ENCODE measurements at places on chromosomes 7 and 10.

DNA sequence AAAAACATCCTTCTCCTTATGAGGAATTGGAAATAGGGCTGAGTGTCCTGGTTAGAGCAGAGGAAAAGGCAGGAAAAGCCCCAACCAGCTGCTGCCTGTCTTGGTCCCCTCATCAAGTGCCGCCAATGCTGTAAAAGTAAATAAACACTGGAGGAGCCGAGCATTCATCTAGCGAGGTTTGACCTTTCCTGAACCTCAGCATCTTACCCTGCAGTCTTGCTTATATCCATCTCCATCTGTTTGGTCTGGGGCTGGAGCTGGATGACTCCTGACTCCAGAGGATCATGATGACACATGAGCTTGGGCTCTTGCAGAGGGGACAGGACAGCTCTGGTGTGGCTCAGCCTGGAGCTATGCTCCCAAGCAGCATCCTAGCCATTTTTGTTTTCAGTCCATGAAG is 501.1 kb downstream of the TNS3 start:
- no peak for DNase-seq

DNA sequence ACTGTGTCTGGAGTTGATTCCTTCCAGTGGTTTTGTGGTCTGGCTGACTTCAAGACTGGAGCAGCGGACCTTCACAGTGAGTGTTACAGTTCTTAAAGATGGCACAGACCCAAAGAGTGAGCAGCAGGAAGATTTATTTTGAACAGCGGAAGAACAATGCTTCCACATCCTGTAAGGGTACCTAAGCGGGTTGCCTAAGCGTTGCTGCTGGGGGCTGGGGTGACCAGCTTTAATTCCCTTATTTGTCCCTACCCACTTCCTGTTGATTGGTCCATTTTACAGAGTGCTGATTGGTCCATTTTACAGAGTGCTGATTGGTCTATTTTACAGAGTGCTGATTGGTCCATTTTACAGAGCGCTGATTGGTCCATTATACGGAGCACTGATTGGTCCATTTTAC is 13.2 kb downstream of the AKR1B15 start:
- no peak for DNase-seq

DNA sequence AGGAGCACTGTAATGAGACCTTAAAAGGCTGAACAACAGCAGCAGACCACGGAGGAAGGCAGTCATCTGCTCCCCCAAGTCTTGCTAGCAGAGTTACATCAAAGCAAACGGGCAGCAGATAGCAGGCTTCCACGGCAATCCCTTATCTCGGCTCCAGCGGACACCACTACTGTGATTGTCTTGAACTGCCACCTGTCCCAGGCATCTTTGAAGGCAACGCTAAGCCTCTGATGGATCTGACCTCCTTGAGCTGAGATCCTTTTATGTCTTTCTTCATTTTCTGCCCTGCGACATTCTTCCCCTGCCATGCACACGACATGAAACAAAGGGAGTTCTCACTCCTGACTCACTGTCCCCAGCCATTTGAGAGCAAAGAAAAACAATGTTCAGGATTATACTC is 111.7 kb downstream of the GLI3 start:
- DNase-seq, result no peak

DNA sequence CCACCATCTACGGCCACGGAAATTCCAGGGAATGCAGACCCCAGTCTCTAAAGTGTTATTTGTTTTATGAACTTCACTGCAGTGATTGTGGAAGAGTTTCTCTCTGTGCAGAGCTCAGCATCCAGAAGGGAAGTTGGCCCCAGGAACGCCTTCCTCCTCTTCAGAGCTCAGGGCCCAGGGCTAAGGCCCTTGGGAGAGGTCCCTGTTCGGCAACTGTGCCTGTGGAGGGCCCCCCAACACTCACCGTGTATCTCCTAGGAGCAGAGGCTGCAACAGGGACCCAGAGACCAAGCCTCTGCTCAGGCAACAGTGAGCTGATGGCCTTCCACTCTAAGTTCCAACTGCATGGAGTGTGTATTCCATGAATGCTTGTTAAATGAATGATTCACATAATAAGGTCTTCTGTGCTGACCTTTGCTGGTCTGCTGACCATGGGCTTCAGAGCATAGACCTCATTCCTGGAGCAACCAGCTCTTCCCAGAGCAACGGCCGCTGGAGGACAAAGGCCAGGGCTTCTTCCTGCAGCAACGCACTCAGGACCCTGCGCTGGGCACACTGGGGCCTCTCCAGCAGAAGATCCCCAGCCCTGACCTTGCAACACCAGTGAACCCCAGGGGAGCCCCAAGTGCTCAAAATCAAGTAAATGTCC is 7.7 kb downstream of the DIP2C start:
- DNase-seq, result no peak

- DNase-seq, result no peak
Measured at GRCh38 chr10:32131388-32131787, 75.2 kb upstream of the KIF5B start.

GRCh38 chr7:133980804-133981203 is 146.3 kb upstream of the LRGUK start:
- DNase-seq, result no peak

- no peak for DNase-seq
Measured at GRCh38 chr7:55193245-55193644, 171.9 kb upstream of the LANCL2 start.

DNA sequence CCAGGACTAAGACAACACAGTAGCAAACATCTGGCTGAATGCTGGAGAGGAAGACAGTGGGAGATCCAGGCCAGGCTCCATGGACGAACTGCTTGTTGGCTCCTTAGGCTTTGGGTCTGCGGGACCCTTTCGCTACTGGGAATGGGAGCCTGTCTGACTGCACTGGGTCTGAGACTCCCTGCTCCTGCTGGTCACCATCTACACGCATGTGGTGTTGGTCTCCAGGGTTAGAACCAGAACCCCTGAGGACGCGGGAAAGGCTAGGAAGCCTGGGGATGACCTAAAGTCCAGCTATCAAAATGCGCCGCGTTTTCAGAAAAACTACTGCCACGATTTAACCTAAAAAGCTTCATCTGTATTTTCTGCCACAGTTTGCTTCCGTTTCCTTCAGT is 817 bp upstream of the DNAJB6 start:
- DNase-seq, result no peak

GRCh38 chr10:11724938-11725776 is 17.0 kb upstream of the ECHDC3 start:
- no peak for DNase-seq

DNA sequence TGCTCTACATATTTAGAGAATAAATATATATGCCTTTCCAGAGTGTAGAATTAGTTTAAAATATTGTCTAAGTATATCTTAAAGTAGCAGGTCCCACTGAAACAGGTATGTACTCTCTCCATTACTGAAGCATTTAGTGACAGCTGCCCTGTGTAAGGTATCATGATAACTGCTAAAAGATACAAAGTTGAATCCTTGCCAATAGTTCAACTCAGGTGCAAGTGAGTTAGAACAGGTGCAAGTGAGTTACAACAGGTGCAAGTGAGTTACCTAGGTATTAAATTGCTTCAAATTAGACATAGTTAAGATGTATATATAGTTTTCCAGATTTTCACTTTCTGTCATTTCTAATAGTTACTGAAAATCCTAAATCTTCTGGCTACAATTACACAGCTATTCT is 119.1 kb downstream of the CNOT4 start:
- no peak for DNase-seq

DNA sequence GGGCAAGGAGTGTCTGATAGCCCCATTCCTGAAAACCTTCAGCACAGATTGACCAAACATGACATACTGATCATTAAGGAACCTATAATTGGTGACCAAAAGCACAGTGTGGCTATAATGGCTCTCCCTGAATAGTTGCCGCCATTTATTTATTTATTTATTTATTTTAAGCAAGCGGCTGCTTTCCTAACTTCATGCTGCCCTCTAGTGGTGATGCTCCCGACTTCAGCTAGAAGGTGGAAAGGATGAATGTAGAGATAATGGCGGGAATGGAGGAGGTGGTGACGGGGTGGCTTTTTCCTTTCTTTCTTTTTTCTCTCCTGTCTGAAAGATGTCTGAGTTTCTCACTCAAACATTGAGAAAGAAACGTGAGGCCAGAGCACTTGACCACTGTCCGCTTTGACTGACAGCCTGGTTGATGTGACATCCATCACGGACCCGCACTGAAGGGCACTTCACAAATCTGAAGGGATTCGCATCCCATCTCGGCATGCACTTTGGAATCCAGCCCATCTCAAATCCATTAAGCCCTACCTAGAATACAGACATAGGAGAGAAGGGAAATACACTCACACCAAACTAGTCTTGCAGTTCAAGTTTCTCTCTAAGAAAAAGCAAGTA is 1090.1 kb downstream of the KCNMA1 start:
- peak; percentile 87 for DNase-seq

GRCh38 chr7:73892003-73892999 is 31.3 kb downstream of the TMEM270 start:
- DNase-seq, result no peak

GRCh38 chr10:99658622-99659030 is 683 bp upstream of the ENTPD7 start:
- peak; percentile 18 for DNase-seq

DNA sequence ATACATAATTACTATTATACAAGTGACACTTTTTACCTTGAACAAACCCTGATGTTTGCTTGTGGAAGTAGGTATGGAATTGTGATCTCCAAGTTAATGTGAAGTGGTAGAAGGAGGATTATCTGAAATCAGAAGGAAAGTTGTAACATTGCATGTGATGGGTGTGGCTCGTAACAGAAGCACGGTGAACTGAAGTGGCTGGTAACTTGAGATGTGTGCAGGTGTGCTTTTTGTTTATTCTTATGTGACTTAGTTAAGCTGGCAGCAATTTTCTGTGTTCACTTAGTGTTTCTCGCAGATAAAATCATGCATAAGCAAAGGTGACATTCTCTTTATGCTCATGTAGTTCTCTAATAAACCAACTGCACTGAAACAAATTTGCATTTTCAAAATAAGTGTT is 82.3 kb downstream of the ZEB1 start:
- DNase-seq, result no peak

- DNase-seq, result no peak
Measured at GRCh38 chr10:78570633-78571235, 498.0 kb upstream of the ZMIZ1 start.

GRCh38 chr10:112307358-112308124 is 24.3 kb downstream of the TECTB start:
- DNase-seq, result peak; percentile 33

GRCh38 chr7:4769761-4770160 is 5.7 kb upstream of the AP5Z1 start:
- no peak for DNase-seq

- no peak for DNase-seq
Measured at GRCh38 chr10:71584902-71585563, 134.5 kb downstream of the C10orf105 start.

DNA sequence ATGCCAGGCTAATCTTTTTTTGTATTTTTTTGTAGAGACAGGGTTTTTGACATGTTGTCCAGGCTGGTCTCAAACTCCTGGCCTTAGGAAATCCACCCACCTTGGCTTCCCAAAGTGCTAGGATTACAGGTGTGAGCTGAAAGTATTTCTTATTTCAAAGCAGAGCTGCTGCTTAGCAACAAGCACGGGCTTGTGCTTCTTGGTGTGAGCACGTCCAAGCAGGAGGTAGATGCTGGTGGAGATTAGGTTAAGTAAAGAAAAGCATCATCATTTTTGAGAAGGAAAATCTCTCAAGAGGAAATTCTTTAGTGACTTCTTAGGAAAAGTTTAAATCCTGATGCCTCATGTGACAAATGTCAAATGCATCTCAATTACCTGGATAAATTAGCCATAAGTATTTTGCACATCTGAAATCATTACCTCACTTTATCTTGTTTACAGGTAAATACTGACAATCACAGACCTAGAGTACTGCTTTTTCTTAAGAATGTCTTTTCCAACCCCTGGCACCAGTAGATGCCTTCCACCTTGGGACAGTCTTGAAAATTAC is 431.8 kb upstream of the FZD8 start:
- DNase-seq, result no peak

DNA sequence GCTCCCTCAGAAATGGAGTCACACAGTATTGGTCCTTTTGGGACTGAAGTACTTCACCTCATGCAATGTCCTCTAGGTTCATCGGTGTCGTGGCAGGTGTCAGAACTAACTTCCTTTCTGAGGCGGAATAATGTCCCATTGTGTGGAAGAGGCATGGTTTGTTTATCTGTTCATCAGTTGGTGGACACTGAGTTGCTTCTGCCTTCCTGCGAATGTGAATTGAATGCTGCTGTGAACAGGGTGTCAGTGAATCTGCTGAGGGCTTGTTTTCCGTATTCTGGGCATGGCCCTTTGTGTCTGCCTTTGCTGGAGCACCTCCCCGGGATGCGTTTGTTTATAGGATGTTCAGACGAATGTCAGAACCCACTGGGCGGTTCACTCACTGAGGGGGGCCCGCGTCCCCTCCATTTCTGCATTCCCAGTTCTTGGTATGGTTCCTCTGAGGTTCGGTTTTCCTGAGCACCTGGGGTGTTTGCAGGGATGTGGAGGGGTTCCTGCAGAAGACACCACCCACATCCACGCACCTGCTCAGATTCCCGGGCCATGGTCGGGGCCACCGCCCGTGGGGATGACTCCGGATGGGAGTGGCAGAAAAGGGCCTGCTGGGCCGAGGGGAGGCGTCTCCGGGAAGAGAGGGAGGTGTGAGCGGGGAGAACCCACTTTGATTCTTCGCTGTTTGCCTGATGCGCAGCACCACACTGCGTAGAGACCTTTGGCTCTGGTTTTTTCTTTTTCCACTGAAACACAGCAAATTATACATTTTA is 33.1 kb downstream of the CHST12 start:
- no peak for DNase-seq

DNA sequence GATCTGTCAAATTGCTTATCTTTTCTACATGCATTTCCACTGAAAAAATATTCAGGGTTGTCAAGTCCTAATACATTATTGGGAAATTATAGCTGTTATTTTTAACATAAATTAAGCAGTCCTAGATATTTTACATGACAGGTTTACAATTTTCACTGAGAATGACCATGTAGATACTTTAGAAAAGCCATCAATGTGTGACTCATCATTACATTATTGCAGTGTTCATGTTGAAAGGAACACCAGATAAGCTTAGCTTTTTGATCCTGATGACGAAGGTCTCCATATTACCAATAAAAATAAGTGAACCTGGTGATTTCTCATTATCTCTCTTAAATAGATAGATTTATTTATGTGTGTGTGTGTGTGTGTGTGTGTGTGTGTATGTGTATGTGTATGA is 529.5 kb upstream of the PCDH15 start:
- no peak for DNase-seq

- DNase-seq, result no peak
Measured at GRCh38 chr7:97043281-97043680, 18.6 kb upstream of the DLX5 start.

- DNase-seq, result peak; percentile 88
Measured at GRCh38 chr10:19815731-19816410, 361 bp upstream of the PLXDC2 start.

Measured in heart left ventricle (tissue), 16 donors.